ENCODE measurements at places on chromosomes 3 and 15.

- DNase-seq = no peak
Measured at GRCh38 chr3:57675530-57675929, 17.3 kb downstream of the DENND6A start.

DNA sequence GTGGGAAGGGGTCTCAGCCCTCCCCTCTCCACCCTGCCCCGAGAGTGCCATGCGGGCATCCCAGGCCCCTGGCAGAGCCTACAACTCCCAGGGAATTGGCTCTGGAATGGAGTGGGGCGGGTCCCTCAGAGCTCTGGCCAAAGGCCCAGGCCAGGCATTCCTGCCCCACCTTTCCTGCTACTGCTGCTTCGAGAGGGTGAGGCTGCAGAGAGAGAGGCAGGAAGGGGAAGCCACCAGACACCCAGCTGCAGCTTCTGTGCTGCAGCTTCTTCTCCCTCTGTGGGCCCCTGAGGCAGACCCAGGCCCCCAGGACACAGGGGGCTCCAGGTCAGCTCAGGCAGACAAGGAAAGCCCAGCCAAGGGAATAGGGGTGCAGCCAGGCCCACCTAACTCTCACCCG lies 2.7 kb downstream of the ALS2CL start:
- no peak for DNase-seq

DNA sequence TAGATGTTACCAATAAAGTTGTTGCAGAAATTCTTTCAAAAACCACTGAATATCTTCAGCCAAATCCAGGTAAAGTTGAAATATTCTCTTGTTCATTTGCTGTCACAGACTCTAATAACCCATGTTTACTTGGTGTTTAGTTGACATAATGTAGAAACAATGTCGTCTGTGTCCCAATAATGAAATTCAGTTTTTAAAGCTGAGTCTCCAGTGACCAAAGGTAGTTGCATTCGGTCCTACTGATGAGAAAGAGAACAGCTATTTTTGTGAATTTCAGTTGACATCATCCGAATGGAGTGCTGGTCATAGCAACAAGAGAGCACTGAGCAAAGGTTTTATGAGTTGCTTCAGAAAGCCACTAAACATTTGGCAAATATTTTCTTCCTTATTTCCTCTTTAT lies 88.8 kb upstream of the ADAMTSL3 start:
- no peak for DNase-seq

- DNase-seq = no peak
Measured at GRCh38 chr15:42065033-42065432, 29.3 kb downstream of the PLA2G4D start.

- no peak for DNase-seq
Measured at GRCh38 chr3:61578667-61579367, 17.4 kb downstream of the PTPRG start.

DNA sequence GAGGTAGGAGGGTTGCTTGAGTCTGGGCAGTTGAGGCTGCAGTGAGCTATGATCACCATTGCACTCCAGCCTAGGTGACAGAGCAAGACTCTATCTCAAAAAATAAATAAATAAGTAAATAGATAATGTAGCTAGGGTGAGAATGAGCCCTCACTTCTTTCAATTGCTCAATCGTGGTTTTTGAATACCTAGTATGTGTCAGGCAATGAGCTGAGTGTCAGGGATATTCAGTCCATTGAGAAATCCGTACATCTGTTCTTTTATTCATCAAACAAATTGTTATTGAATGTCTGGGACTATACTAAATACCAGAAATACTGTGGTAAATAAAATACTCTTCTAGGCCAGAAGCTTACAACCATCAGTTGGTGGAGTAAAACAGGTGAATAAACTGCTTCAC lies 6.2 kb upstream of the ZNF148 start:
- no peak for DNase-seq

DNA sequence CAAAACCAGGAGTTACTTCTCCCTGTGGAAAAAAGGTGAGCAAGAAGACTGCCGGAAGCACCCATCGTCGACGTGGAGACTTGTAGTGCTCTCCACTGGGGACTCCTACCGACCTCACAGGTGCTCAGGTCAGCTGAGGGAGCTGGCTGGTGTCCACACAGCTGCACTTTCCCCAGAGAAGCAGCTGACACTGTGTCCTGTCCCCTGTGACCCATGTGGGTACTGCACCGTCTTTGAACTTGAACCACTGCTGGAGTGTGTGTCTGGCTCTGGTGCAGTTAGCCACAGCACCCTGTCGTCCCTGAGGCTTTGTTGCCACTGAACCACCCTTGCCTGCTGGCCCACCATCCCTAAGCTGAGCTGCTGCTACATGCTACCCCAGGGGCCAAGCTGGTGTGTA lies 270.8 kb downstream of the CACNA2D3 start:
- no peak for DNase-seq

DNA sequence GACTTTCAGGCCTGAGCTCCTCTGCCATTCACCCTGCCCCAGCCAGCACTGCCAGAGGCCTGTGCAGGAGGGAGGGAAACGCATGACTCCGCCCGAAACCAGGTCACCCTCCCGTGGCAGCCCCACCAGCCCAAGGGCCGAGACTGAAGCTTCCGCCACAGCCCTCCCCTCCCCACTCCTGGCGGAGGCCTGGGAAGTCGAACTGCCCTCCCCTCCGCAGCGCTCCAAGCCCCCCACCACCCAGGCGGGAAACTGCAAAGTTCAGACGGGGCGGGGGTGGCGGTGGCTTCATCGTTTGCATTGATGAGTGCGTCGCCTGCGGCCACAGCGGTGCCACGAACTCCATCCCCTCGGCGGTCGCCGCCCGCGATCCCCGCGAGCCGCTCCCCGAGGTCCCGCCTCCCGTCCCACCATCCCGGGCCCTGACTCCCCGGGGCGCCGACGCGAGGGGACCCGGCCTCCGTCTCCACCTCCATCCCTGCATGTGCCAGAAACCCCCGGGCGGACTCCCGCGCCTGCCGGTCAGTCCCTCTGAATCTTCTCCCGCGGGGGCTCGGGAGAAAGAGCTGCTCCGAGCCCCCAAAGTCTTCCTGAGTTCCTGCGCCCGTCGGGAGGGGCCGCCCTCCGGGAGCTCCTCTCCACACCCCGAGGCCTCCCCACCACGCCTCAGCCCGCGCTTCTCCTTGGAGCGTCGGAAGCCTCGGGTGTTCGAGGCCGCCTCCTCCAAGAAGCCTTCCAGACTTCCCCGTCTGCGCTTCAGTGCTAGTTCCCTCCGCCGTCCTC lies 698 bp downstream of the MELTF start:
- DNase-seq = no peak

GRCh38 chr3:155661760-155662159 lies 83.1 kb downstream of the PLCH1 start:
- DNase-seq = no peak

DNA sequence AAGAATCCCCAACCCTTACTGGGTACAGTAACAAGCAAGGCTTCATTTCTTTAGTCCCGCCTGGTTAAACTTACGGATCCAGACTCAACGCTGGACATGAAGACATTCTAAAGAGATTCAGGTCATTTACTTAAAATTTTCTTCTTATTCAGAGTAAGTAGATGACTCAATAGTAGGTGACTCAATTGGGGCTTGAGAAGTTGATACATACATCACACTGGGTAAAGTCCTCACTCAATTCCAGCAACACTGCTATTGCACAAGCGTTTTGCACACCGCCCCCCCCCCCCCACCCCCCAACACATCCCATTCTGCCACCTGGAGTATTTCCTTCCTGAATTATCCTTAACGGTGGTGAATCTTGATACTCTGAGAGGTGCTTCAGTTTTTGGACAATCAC lies 610.0 kb downstream of the FOXP1 start:
- DNase-seq = no peak

GRCh38 chr15:52008698-52009434 lies 10.2 kb upstream of the MAPK6 start:
- DNase-seq = no peak

DNA sequence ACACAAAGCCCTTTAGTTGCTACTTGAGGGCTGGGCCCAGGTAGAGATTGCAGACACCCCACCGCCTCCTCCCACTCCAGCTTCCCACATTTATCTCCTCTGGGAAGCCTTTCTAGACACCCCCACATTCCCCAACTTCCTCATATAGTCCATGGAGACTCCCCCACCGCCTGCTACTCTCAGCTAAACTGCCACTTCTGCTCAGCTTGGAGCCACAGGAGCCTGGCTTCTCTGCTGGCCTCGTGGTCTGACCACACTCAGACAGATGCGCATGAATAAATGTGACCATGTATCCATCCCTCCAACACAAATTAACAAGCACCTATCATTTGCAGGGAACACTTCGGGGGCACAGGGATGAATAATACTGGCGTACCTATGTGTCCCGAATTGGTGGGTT lies 10.5 kb upstream of the ACSBG1 start:
- DNase-seq = no peak
